ENCODE measurements at places on chromosomes 5 and 9.

DNA sequence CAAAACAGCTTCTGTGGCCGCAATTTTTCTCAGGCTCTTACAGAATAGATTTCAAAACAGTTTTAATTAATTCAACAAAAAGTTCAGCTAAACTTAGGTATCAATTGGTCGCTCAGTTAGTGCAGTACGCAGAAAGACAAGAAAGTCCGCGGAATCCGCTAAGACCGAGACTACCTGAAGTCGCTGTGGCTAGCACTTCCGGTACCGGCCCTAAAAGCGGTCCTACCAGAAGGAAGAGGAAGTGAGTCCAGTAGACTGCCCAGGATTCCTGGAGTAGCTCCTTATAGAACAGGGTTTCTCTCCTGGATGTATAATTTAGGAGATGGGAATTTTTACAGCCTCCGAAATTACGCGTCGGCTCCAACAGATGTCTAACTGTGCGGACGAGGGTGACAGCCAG lies 16.6 kb upstream of the PCDHB2 start:
- no peak for DNase-seq

DNA sequence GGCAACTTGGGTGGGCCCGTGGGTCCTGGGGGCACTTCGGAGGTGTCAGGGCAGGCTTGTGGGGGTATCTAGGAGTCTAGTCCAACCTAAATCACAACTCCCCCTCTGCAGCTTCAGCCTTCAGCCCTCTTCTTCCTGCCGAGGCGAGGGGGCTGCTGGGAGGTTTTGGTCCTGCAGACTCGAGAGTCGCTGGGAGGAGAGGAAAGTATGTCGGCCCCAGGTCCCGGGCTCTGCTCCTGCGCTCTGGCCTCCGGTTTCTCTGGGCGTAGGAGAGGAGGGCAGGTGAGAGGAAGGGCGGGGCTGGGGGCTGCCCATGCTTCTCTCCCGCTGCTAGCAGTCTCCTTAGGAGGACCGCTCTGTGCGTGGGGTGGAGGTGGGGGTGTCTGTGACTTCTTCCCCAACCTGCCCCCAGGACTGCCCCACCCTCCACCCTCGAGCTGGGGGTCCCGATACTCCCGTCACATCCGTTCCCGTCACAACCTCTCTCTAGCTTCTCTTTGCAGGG lies 139.8 kb upstream of the COL5A1 start:
- DNase-seq: no peak

DNA sequence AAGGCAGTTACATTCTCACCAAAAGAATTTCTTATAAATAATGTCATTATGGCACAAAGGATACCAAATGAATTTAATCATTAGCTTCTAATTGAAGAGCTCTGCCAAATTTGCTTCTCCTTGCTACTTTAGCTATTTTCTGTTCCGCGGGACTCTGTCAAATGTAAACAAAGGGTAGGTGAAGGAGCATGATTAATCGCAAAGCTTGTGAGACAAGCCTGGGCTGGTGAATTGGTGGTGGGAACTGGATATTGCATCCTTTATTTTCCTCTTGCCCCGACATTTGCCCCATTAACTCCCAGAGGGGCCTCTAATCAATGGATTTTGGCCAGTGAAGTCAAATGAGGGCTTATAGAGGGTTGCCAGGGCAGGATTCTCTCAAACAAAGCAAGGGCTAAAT lies 234.2 kb upstream of the RFX3 start:
- no peak for DNase-seq

DNA sequence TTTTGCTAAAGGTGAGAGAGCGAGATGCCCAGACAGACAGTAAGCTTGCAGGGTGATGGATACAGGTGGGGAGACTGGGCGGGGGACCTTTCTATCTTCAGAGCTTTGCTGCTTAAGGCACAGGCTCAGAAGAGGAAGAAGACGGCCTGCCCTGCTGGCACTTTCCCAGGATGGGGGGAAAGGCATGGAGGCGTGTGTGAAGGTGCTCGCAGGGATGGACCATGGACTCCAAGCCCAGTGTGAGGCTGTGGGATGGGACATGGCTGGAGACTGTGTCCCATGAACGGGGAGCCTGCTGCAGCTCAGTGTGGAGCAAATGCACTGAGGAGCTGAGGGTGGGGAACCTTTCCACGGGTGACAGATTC lies 243.2 kb upstream of the IRX4 start:
- no peak for DNase-seq

DNA sequence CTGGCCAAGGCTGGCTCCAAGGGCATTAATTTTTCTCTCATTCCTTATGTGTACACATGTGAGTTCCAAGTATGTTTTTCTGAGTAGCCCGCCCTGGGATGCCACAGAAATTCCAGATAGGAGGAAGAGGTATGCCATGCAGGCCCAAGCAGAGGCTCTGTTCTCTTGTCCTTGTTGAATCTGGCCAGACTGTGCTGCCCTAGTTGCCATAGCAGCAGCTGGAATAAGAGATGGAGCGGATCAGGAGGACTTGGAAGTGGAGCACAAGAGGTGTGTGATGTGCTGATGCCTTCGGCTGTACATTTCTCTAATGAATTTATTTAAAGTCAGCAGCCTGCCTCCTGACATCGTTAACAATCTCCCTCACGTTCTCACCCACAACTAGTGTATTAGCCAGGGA lies 235.6 kb upstream of the RPS23 start:
- DNase-seq: no peak

DNA sequence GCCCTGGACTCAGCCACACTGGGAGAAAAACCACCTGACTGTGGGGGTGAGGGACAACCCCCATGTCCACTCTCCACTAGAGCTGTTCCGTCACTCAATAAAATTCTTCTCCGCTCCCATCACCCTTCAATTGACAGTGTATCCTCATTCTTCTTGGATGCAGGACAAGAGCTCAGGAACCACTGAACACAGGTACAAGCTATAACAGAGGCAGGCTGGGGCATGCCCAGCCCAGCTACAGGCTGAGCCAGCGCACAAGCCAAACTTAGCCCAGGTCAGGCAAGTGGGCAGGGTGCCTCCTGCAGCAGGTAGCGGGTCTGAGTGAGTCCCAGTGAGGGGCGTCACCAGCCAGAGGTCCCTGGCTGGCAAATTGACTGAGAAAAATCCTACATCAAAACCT lies 183.4 kb downstream of the HINT1 start:
- no peak for DNase-seq

DNA sequence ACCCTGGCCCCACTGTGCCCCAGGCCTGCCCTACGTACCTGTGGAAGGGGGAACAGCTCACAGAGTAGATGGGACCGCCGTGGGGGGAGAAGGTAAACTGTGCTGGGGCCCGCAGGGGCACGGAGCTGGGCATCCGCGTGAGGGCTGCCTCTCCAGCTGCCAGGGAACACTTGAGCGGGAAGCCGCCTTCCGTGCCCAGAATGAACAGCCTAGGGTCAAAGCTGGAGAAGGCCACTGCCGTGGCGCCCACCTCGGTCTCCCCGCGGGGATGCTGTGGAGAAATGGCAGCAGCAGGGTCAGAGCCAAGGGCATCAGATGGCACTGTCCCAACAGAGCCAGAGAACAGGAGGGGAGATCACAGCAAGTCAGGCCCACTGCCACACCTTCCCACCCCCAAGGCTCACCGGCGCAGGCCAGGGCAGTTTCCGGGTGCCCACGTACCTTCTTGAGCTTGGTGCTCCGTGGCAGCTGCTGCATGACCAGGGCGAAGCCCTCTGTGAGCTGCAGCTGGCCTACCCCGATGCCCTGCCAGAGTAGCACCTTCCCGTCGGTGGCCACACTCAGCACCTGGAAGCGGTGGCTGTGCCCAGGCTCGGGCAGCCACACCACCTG lies 21.9 kb downstream of the DYNC2I2 start:
- DNase-seq: no peak

DNA sequence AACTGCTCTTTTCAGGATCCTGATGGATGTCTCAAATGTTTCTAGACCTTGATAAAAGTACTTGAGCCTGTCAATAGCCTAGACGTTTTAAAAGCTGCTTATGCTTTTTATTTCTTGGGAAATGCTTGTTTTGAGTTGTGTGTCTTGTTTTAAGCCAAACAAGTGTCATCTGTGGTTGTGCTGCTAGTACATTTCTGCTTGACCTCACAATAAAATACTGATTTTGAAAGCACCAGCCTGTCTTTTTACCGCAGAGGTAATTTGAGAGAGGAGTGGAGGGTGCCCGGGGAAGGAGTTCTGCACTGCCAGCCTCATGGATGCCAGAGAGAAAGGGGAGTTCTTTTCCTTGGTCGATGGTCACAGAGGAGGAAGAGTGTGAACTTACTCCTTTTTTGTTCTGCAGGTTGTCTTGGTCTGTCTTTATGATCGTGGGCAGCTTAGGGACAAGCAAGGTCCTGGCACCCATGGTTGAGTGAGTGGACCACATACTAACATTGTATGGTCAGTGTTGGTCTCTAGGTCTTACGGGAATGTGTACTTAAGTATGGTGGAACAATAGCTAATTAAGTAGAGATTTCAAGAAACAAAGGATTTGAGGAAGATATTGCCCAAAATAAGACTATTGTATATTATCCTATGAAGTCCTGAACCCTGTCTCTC lies 61.0 kb downstream of the TRIO start:
- DNase-seq: no peak

DNA sequence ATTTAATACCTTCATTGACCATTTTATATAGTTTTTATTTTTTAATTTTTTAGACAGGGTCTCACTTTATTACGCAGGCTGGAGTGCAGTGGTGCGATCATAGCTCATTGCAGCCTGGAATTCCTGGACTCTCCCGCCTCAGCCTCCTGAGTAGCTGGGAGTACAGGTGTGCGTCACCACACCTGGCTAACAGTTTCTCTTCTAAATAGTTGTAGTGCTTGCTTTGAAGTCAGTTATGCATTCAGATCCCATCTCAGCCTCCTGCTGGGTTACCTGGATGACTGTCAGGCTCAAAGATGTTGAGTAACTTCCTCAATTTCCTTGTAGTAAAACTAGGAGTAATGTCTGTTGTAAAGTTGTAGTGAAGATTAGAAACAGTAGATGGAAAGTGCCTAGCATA lies 21.4 kb downstream of the SNX18 start:
- DNase-seq: no peak

DNA sequence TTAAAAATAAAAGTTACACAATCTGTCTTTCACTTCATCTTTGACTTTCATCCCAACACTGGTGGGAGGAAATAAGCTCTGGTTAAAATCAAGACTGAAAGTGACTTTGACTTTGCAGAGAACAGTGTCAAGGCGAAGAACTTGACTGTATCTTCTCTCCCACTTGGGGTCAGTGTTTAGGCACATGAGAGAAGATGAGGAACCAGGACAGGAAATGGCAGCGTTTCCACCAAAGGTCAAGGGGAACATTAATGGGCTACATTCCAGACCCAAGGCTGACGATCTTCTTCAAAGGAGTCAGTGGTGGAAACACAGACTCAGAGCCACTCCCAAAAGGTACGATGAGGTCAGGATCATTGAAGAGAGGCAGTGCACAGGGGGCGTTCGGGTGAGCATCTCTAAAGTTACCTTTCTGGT lies 409.5 kb downstream of the ARHGEF28 start:
- no peak for DNase-seq

- DNase-seq: no peak
Measured at GRCh38 chr5:102916109-102916508, 161.0 kb downstream of the PAM start.

DNA sequence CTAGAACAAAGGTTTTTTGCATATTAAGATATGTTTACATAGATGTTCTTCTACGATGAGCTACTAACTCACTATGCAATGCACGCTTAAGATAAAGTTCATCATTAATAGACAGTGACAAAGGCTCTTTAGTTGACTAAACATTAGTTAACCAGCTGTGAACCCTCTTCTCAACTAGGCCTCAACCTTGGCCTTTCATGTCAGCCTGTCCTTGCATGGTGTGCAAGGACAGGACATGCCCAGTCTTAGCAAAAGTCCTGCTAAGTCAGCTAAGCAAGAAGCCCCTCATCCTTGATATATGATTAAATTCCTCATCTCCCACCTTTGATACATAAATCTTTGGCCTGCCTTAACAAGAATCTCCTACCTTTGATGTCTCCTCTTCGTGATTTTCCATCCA lies 50.9 kb downstream of the PLPP1 start:
- no peak for DNase-seq

DNA sequence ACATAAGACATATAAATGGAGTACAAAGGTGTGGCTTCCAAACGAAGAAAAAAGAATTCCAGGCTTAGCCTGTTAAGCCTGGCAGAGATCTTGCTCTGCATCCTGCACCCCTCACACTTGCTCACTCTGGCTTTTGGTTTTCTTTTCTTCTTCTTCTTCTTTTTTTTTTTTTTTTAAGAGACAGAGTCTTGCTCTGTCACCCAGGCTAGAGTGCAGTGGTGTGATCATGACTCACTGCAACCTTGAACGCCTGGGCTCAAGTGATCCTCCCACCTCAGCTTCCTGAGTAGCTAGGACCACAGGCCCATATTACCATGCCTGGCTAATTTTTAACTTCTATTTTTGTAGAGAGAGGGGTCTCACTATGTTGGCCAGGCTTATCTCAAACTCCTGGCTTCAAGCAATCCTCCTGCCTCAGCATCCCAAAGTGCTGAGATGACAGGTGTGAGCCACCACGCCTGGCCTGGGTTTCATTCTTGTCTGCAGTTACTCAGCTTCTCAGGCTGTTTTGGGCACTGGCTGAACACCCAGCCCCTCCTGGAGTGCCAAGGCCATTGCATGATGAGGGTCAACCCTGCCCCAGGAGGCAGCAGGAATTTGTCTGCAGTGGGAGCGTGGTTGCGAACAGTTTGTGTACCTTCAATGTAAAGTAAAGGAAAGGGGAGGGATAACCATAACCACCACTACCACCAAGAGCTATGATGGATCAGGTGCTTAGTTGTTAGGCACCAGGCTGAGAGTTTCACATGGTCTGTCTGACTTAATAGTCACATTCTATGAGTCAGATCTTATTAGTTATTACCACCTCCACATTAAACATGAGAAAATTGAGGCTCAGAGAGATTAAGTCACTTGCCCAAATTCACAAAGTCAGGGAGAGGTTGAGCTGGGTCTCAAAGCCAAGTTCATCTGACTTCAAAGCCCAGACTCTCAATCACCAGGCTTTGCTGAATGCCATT lies 219.2 kb upstream of the PANK3 start:
- DNase-seq: no peak

DNA sequence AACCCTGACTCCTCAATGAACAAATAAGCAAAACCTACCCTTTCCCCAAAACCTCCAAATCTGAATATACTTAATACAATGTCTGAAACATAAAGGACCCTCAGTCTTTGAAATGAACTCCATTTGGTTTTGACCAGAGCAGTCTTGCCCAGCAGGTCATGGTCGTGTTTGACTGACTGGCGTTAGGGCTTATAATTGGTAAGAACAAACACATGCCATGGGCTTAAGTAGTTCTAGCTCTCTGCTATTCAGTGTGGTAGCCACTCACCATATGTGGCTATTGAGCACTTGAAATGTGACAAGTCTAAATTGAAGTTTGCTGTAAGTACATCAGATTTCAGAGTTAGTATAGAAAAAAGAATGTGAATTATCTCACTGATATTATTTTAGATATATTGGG lies 42.1 kb downstream of the LRRTM2 start:
- DNase-seq: no peak

GRCh38 chr5:156920042-156920860 lies 42.8 kb downstream of the TIMD4 start:
- DNase-seq: no peak

All from hippocampal formation (tissue), 2 donors.